Anterior cingulate cortex (tissue), 58 donors: ENCODE measurements at places on chromosomes 16 and 17.

GRCh38 chr16:85193115-85193493 is 80.8 kb upstream of the CIBAR2 start:
- no peak for DNase-seq

DNA sequence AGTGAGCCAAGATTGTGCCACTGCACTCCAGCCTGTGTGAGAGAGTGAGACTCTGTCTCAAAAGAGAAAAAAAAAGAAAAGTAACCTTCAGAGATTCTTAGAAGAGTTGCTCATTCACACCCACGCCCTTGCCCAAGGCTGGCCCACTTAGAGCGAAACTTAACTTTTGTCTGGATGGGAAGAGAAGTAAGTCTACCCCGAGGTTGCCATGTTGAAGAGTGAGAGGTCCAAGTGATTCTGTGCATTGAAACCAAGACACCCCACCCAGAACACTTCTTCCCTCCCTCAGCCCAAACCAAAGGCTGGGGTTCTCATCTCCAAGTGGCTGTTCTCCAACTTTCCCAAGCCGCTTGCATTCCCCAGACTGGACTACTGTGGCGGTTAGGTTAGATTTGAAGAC is 2.4 kb upstream of the CISD3 start:
- no peak for DNase-seq

DNA sequence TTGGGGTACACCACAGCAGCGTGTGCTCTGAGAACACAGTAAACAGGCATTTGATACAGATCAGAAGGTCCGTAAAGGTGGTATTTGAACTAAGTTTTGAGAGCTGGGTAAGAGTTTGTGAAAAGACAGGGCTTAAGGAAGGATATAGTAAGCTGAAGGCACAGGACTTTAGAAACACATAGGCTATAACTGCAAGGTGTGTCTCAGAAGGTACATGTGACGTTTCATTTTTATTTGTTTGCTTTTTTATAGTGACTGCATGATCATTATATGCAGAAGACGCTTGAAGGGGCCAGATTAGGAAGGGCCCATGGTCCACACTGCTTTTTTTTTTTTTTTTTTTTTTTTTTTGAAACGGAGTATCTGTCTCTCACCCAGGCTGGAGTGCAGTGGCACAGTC is 644.6 kb downstream of the WWOX start:
- no peak for DNase-seq

DNA sequence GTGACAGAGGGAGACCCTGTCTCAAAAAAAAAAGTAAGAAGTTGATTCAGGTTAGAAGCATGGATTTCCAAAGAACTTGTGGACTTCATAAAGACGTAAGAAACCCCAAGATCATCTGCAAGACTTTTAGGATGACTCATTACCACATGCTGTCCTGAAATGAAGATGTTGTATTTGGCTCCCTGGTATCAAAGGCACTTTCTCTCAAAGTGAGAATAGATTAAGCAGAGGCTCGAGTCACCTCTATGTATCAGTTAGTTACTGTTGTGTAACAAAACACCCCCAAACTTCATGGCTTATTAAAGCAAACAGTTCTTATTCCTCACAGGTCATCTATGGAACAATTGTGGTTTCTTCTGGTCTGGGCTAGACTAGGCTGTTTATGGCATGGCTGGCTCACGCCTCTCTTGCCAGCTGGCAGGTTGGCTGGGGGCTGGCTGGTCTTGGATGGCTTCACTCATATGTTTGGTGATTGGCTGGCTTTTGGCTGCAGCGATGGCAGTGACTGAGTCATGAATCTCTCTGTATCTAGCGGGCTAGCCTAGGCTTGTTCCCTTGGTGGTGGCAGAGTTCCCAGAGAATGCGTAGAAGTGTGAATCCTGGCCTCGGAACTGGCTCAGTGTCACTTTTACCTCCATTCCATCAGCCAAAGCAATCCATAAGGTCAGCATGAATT is 60.4 kb upstream of the MSI2 start:
- no peak for DNase-seq

GRCh38 chr16:12461201-12461600 is 342.5 kb downstream of the CPPED1 start:
- no peak for DNase-seq

- DNase-seq: no peak
These were observed 42.5 kb downstream of the IL21R start for GRCh38 chr16:27444470-27444869.

- DNase-seq: no peak
These were observed 11.0 kb upstream of the CENPT start for GRCh38 chr16:67858500-67858899.

DNA sequence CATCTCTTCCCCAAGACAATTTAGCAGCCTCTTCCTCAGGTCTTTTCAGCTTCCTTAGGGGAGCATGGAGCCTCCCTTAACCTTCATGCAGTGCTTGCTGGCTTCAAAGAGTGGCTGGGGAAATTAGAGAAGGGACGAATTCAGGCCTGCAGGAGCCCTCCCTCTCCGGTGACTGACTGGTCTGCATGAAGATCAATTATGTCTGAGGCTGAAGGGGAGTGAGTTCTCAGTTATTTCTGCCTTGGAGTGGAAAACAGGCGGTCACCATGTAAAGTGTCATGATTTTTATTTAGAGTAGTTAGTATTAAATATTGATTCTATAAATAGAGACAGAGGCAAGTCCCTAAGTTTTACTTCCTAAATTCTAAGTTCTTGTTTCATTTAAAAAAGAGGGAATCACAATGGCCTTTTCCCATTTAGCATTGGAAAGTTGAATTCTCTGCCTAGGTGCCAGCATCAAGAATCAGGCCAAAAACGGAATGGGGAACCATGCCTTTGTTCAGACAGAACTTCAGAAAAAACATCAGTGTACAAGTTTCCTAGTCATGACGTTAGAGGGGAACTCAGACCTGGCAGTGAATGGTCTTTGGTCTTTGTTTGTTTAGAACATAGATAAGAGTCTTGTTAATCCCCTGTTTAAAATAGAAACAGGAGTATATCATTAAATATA is 4.4 kb downstream of the GABARAPL2 start:
- no peak for DNase-seq

- DNase-seq: no peak
These were observed 84.7 kb downstream of the TUBD1 start for GRCh38 chr17:59807892-59808509.

- no peak for DNase-seq
These were observed 863 bp downstream of the LIMD2 start for GRCh38 chr17:63698886-63699637.

GRCh38 chr17:46197530-46197929 is 4.3 kb upstream of the KANSL1 start:
- no peak for DNase-seq

GRCh38 chr17:29243792-29244191 is 2.9 kb upstream of the CRYBA1 start:
- no peak for DNase-seq

DNA sequence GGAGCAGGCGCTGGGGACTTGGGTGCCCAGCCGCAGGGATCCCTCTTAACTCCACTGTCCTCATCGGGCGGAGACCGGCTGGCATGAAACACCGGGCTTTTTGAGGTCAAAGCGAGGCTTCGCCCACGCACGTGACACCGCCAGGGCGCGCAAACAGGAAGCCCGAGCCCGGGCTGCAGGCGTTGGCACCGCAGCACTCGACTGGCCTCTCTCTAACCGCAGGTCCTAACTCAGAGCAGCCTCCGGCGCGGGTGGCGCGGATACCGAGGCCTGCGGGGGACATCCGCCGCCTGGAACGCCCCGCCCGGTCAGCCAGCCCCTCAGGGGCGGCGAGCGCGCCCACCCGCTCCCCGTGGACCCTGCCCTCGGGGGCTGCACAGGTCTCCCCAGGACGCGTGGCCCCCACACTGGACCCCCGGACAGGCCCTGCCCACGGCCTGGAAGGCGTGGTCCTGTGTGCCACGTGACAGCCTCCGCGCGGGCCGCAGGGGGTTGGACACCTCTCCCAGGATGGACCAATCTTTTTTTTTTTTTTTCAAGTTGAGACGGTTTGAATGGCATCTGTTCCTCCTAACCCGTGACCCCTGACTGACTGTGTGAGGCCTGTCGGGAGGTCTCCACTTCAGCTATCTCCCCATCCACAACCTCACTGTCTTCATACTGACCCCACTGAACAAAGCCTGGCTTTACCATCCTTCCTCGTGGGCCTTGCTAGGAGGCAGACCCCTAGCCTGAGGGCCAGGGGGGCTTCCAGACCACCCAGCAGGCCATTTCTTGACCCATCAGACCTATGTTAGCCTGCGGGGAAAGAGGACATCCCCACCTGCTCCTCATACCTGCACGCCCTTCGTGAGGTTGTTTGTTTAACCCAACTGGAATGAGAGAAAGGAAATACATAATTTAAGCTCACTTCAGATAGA is 8.4 kb upstream of the SLC47A2 start:
- no peak for DNase-seq

DNA sequence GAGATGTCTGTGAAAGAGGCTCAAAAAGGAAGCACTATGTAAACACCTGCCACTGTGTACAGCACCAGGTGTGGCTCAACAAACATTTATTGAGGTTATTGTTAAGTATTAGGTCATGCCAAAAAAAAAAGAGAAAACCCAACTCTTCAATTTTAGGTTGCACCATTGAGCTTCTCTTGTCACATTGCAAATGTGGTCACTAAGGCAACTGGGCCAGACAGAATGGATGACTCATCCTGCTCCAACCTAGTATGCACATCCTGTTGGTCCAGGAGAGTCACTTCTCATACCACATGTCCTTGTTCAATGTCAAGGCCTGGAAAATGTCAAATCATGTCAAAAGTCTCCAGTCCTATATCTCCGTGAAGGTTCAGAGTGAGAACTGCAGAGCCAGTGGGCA is 25.0 kb downstream of the HOXB1 start:
- DNase-seq: no peak

- no peak for DNase-seq
These were observed 29.3 kb downstream of the ACTG1 start for GRCh38 chr17:81483085-81483861.

- no peak for DNase-seq
These were observed 18.3 kb upstream of the CEP112 start for GRCh38 chr17:66210208-66210574.

GRCh38 chr16:75760018-75760519 is 33.8 kb upstream of the CPHXL start:
- DNase-seq: no peak

GRCh38 chr17:68674029-68674925 is 73.1 kb upstream of the FAM20A start:
- DNase-seq: no peak

DNA sequence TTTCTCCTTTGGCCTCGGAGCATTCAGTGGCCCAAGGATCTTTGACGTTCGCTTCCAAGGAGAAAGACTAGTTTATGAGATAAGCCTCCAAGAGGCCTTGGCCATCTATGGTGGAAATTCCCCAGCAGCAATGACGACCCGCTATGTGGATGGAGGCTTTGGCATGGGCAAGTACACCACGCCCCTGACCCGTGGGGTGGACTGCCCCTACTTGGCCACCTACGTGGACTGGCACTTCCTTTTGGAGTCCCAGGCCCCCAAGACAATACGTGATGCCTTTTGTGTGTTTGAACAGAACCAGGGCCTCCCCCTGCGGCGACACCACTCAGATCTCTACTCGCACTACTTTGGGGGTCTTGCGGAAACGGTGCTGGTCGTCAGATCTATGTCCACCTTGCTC is 1.4 kb downstream of the AOC3 start:
- DNase-seq: no peak

GRCh38 chr17:40602445-40603443 is 37.5 kb upstream of the CCR7 start:
- no peak for DNase-seq

DNA sequence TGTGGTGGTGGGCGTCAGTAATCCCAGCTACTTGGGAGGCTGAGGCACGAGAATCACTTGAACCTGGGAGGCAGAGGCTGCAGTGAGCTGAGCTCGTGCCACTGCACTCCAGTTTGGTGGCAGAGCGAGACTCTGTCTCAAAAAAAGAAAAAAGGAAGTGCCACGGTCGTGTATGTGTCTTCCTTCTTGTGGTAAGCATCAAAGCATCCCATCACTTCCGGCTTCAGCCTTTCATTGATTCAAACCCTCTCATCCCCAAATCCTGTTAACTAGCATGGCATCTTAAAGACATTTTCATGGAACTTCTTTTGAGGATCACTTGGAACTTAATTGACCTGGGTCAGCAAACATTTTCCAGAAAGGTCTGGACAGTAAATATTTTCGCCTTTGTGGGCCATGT is 126.2 kb downstream of the CPPED1 start:
- no peak for DNase-seq

DNA sequence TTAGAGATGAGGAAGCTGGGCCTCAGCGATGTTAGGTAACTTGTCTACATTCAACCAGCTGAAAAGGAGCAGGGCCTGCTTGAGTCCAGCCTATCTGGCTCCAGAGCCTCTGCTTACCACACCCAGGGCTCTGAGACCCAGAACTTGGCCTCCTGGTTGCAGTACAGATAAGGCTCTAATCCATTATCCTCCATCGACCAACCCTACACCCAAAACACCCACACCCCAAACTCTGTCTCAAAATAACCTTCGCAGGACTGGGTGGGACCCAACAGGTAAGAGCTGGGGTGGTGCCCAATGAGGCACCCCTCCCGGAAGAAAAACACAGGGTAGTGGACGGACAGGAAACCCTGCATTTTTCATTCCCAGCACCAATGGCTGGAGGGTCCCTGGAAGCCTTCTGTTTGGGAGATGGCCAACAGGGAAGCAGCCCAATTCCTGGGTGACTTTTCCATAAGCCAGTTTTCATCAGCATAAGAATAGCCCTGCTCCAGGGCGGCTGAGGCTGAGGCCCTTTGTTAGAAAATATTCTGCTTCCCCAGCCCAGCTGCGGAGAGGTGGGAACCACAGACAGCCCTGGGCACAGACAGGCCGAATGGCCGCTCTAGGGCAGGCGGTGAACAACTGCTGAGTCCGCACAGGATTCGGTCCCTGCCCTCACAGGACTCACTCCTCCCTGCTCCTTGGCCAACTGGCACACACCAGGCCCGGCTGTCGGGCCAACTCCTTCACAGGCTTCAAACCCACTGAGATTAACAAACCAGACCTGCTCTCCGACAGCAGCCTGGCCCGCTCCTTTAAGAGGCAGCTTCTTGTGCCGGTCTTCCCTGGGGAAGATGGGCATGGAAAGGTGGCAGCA is 9.8 kb downstream of the SMIM5 start:
- DNase-seq: no peak

DNA sequence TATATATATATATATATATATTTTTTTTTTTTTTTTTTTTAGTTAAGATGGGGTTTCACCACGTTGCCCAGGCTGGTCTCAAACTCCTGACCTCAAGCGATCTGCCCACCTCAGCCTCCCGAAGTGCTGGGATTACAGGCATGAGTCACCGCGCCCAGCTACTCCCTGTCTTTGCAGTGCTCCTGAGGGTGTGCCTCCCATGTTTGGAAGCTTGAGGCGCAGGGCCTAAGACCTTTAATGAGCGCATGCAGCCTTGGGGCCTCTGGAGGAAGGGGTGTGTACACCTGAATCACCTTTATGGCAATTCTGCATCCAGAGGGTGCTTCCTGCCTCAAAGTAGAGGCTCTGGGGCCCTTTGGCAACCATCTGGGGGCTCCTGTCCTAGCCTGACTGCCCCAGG is 219.4 kb upstream of the CIBAR2 start:
- DNase-seq: no peak

- no peak for DNase-seq
These were observed 128.8 kb downstream of the HS3ST2 start for GRCh38 chr16:22942811-22943210.

GRCh38 chr16:65624229-65624628 is 502.4 kb upstream of the CDH11 start:
- DNase-seq: no peak

- DNase-seq: no peak
These were observed 129.7 kb downstream of the MSI2 start for GRCh38 chr17:57385975-57386374.
